ENCODE measurements at places on chromosomes 7 and 10.

- no peak for DNase-seq
These were observed 2.7 kb upstream of the NRG3 start for GRCh38 chr10:81872206-81872862.

DNA sequence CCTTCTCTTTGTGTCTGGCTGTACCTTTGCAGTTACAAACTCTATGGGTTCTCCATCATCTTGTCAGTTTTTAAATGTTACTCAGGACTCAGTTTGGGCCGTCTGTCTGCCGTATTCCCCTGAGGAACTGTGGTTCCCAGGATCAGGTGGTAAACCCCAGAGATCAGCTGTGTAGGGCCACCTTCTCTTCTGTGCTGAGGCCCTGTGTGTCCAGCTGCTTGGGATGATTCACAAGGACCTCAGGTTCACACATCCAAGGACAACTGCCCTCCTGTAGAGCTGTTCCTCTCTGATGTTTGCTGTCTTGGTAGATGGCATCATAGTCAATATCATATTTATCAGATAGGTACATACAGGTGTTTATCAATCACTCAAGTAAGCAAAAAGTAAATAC, 24.5 kb downstream of the CUL1 start:
- no peak for DNase-seq

GRCh38 chr7:79182283-79182682, 271.2 kb downstream of the MAGI2 start:
- DNase-seq = no peak

- DNase-seq = no peak
These were observed 18.1 kb downstream of the FOXP2 start for GRCh38 chr7:114432703-114433102.

- no peak for DNase-seq
These were observed 40.4 kb downstream of the KCTD7 start for GRCh38 chr7:66669088-66669487.

DNA sequence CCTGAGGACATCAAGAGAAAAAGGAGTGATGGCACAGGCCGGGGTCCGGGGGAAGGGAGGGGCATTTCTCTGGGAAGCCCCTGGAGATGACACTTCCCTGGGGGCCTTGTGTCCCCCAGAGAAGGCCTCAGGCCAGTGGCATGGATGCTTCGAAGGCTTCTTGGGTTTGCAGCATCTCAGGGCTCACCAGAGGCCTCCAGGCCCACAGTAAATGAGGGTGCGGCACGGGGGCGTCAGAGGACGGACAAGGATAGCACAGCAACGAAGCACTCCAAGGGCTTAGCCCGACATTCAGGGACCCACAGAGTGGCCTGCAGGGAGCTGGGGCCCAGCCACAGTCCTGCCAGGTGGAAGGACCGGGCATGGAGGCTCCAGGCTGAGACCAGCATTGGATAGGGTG, 71.6 kb downstream of the ADARB2 start:
- no peak for DNase-seq

DNA sequence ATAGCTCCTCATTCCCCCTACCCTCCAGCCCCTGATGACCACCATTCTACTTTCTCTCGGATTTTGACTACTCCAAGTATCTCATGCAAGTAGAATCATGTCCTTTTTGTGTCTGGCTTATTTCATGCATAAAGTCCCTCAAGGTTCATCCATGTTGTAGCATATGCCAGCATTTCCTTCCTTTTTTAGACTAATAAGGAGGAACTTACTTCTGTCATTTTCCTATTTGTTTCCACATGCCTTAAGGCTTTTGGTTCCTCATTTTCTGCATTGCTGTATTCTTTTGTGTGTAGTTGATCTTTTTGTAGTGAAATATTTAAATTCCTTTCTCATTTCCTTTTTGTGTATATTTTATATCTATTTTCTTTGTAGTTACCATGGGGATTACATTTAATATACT, 376.9 kb downstream of the CALN1 start:
- DNase-seq = no peak

GRCh38 chr7:63028376-63029206, 970.1 kb upstream of the ZNF722 start:
- DNase-seq = no peak

DNA sequence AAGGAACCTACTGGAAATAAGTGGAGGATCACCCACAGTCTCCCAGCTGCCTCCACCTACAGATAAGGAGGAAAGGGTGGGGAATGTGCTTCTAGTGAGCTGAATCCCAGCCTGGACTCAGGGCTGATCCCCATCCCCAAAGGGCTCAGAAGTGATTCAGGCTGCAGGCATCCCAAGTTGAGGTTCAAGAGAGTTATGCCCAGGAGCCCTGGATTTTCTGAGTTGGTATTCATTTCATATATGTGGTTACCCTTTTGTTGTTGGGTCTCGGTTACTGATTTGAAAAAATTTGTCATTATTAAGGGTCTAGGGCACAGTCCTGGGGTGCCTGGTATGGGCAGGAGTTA, 30.0 kb upstream of the SRGN start:
- DNase-seq = no peak

DNA sequence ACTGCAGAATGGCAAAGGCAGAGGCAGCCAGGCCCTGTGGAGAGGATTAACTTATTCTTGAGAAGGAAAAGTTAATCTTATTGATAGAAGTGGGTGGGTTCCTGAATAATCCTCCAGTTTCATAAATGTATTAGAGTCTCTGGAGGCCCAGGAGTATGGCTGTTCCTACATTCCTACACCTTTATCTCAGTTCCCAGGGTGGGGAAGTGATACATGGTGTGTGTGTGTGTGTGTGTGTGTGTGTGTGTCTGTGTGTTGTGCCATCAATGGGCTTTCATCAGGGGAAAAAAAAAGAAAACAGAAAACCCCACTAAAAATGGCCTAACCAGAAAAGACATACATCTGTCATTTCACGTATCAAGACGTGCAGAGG, 22.0 kb upstream of the GSDME start:
- no peak for DNase-seq

DNA sequence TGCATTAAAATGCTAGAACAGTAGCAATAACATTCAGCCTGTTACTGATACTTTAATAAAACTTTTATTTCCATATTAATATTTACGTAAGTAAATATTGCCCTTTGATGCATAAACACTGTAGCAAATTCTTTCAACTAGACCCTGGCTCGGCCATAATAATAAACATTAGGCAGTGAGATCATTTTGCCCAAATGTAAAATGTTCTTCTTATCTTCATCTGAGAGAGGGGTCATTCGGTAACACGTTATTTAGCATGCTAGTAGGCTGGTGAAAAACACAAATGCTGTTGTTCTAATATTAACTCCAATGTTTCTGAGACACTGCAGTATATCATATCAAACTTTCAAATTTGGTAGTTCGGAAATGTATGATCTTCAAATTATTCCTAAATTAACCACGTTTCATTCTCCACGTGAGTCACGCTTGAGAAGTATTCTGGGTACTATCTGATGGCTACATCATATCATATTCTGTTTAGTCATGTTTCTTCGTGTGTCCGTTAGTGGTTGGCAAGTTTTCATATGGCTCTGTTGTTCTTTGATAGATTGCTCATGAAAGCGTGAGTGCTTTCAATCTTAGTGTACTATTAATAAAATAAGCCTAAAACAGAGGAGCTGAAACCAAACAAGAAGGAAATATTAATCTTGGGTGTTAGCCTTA, 145.8 kb downstream of the NSUN6 start:
- no peak for DNase-seq

- DNase-seq = no peak
These were observed 171.0 kb downstream of the SEM1 start for GRCh38 chr7:96538632-96539031.

- DNase-seq = no peak
These were observed 164.9 kb downstream of the TMEM178B start for GRCh38 chr7:141238596-141239243.

DNA sequence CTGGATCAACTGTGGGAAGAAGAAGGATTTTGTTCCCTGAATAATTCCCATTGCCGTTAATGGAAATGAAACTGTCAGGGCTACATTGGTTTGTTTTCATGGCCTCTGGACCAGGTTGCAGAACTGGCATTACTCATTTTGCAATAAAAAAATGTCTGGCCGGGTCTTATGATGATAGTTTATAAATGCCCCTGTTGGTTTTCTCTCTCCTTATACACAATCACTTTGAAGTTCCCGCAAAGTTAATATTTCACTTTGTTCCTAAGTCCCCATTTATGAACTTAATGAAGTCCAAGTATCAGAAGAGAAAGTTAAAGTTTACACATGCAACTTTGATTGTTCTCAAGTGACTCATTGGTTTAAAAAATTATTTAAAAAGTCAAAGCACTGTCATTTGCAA, 150.7 kb upstream of the PRR15 start:
- DNase-seq = no peak

- no peak for DNase-seq
These were observed 1236.0 kb upstream of the CELF2 start for GRCh38 chr10:9781666-9782065.

DNA sequence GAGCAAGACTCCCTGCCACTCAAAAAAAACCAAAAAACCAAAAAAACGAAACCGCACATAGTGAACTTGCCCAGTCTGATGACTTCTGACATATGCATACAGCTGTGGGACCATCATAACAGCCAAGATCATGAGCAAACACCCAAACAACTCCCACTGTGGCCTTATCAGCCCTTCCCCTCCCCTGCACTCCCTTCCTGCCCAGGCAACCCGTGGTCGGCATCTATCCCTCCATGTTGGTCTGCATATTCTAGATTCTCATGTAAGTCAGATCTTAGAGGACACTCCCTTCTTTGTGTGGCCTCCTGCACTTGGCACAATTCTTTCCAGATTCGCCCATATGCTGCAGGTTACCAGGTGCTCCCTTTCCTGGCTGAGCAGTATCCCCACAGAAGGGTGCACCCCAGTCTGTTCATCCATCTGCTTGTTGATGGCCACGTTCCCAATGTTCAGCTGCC, 72.8 kb downstream of the GNA12 start:
- no peak for DNase-seq

- no peak for DNase-seq
These were observed 335.3 kb downstream of the MAGI2 start for GRCh38 chr7:79118143-79118542.

- no peak for DNase-seq
These were observed 55.0 kb upstream of the BTBD16 start for GRCh38 chr10:122216047-122216446.

GRCh38 chr10:33009244-33010131, 51.5 kb upstream of the ITGB1 start:
- DNase-seq = no peak

DNA sequence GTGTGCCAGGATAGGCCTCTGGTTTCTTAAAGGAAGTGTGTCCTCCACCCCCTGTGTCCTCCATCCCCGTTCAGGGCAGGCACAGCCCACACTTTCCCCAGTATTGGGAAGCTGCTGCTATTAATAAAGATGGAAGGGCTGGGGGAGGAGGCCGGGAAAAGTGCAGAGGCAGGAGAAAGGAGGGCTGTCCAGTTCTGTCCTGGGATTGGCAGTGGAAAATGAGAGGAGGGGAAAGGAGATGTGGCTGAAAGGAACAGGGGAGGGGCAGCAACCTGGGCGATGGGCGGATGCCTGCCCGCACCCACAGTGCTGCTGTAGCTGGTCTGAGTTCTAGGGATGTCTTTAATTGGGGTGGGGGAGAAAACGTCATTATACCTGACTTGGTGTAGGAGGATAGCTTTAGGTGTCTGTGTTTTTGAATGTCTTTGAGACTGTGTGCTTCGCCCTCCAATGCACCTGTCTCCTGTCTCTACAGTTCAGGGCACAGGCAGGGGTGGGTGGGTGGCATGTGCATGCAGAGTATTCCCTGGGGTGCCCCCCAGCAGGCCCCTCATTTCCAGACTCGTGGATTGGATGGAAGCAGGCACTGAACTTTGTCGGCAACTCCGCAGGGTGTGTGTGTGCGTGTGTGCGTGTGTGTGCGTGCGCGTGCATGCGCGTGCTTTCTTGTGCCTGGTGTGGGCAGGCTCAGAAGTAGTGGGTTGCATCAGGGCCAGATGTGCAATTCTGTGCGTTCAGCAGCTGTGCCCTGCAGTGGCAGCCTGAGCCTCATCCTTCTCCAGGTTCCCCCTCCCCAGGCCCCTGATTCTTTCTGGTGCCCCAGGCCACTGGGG, 2.5 kb downstream of the TRIM8 start:
- peak; percentile 54 for DNase-seq

DNA sequence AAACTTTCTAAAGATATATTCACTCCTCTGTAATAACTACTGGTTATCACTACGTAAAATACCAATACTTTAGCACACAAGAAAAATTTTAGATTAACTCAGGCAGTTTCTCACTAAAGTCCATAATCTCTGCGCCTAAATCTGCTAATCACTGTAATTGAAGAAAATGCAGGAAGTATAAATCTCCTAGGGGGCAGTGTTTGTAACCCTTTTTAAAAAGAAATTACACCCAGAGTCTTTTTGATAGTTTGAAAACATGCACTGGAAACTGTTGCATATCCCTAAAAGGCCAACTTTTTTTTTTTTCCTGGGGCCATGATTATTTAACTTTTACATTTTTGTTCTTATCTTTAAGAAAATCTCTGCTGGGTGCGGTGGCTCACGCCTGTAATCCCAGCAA, 209.6 kb downstream of the KIAA1217 start:
- DNase-seq = no peak

GRCh38 chr7:151244196-151244840, 4.2 kb downstream of the SMARCD3 start:
- DNase-seq = no peak

DNA sequence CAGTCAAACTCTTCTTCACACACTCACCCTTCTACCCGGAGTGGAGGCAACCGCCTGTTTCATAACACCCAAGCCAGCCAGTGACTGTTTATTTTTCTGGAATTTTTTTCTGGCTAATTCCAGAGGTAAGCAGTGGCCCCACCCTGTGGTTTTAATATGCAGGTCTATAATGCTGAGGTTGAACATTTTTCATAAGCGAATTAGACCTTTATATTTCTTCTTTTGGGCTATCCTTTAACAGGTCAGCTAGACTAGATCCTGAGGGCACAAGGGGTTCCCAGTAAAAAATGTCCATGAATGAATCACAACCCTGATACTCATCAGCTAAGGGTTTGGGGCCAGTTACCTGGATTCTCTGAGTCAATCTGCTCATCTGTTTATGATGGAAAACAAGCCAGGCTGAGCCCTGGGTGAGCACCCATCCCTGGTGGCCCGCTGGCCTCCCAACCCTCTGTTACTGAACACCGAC, 76.2 kb downstream of the GRB10 start:
- no peak for DNase-seq

GRCh38 chr7:29287366-29287765, 92.8 kb downstream of the CHN2 start:
- DNase-seq = no peak

- DNase-seq = no peak
These were observed 605.6 kb upstream of the TEX47 start for GRCh38 chr7:89401099-89401498.

DNA sequence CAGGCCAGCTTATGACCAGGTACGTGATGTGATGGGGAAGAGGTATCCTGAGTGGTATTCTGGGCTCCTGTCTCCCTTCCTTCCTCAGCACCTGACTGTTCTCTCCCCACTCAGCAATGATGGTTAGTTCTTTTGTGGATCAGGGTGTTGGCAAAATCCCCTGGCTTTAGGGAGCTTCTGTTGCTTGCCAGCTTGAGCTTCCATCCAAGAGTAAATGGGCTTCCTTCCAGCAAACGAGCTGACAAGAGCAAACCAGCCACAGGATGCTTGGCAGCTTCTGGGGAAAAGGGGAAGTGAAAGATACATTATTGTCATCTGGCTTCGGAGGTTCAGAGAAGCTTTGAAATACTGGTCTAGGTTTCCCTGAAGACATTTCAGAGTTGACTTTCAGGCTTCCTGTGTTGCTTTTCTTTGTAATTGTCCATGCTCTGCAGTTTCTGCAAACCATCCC, 5.2 kb downstream of the DUSP5 start:
- peak; percentile 35 for DNase-seq
